Smooth muscle cell of trachea (primary cell): ENCODE measurements at places on chromosomes 4 and X. TPM values are rescaled to one million over a fixed set of nuclear protein-coding genes. Genes with fewer than 3 reads are reported as not detected.

The AP1S2 gene
- 25.5 and 49.0 TPM in 2 replicates for total RNA-seq

The CWH43 gene
- not detected in 2 replicates for total RNA-seq

The ADGRG4 gene
- under 0.01 TPM in 1 of 2 replicates, not detected in the other for total RNA-seq

The NPFFR2 gene
- total RNA-seq, result under 0.01 TPM in 1 of 2 replicates, not detected in the other

The TLR6 gene
- 1.3 and 2.5 TPM in 2 replicates for total RNA-seq
